Stimulated activated CD4-positive, alpha-beta T cell treated with anti-CD3 and anti-CD28 coated beads, Interleukin-1b, Interleukin-23, amount 100 ng/mL, for 1 hour (primary cell): ENCODE measurements at places on chromosomes 3 and 15.

DNA sequence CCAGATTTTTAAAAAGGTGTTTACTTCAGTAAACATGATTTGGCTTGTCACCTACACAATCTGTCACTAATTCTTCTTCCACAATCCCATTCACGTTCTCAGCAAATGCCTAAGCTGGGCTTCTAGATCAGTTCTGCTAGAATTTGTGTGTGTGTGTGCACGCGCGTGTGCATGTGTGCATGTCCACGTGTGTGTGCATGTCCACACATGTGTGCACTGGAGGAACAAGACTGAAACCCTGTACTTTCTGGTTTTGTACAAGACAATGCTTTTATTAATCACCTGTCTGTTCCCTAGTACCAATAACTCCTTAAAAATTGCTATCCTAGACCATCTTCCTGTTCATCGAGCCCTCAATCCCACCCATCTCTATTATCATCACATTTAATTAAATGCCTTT is 229.2 kb downstream of the KCNMB2 start:
- DNase-seq = no peak

DNA sequence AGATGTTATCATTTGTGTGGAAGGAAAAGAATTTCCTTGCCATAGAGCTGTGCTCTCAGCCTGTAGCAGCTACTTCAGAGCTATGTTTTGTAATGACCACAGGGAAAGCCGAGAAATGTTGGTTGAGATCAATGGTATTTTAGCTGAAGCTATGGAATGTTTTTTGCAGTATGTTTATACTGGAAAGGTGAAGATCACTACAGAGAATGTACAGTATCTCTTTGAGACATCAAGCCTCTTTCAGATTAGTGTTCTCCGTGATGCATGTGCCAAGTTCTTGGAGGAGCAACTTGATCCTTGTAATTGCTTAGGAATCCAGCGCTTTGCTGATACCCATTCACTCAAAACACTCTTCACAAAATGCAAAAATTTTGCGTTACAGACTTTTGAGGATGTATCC is 15.1 kb downstream of the KLHL24 start:
- no peak for DNase-seq

- DNase-seq = peak; percentile 24
These were observed 32.4 kb downstream of the CDAN1 start for GRCh38 chr15:42704492-42704926.

DNA sequence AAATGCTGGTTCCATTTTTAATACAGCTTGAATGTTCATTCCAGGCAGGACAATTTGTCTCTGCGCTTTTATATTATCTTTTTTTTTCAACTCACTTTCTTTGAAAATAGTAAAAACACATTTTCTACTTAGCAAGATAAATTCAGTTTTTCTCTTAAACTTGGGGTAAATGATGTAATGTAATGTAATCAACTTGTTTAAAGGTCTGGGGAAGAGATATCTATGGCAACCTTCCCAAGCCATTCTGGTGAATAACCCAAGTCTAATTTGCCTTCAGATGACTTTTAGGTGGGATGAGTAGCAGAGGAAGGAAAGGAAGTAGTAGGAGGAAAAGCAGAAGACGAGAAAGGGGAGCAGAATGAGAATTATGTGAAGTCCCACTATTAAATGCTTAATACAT is 335.1 kb downstream of the SV2B start:
- no peak for DNase-seq
